Brain pericyte (primary cell): ENCODE measurements at places on chromosomes 4 and X.

DNA sequence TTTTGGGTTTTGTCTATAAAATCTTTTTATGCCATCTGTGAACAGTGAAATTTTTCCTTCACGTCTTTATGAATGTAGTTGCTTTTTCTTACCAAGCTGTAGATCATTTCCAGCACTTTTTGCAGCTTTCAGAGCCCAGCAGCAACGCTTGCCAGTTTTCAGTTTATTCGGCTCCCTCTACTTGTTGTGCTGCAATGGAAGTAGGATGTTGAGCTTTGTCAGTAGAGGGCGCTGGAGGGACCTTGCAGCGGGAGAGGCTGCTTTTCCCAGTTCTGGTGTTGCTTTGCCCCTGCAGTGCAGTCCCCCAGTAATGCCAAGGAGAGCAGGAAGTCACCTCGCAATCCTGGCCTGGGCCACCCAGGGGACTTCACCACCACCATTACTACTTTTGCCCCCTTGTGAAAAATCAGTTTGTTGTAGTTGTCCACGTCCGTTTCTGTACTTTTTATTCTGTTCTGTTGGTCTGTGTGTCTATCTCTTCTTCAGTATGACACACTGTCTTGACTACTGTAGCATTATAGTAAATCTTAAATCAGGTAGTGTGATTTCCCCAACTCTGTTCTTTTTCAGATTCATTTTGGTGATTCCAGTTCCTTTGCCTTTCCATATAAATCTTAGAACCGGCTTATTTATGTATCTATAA, 21.8 kb downstream of the CMC4 start:
- DNase-seq = no peak

DNA sequence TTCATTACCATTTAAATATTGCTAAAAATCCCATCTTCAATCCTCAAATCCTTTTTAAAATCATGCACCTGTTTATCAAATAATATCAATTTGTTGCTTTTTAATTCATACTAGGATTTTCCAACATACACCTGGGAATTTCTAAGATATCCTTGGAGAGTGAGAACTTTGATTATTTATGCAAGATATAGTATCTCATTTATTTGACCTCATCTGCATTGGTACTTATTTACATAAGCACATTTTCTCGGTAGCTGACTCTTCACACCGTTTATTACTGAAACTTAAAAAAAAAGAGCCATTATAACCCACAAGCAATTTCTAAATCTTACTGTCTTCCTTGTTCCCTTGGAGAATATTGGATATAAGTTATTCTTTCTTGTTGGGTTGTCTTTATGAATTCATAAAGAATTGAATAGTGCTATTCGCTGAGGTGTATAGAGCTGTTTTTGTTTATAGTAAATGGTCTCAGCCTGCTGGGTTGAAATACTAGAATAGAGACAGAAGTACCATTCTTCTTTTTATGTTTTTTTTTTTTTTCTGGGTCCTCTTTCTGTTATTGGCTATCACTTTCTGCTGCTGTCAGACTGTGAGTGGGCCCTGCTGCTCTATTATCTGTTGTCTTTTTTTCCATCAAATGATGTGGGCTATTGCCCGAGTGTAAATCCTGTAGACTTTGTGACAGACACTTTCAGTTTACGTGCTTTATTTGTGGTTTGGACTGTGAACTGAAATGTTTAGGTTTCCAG, 2.9 kb downstream of the UGT8 start:
- no peak for DNase-seq

- DNase-seq = no peak
These were observed 6.4 kb upstream of the PTTG2 start for GRCh38 chr4:37953620-37954293.

- no peak for DNase-seq
These were observed 1.3 kb downstream of the TMEM164 start for GRCh38 chrX:110004215-110004614.

DNA sequence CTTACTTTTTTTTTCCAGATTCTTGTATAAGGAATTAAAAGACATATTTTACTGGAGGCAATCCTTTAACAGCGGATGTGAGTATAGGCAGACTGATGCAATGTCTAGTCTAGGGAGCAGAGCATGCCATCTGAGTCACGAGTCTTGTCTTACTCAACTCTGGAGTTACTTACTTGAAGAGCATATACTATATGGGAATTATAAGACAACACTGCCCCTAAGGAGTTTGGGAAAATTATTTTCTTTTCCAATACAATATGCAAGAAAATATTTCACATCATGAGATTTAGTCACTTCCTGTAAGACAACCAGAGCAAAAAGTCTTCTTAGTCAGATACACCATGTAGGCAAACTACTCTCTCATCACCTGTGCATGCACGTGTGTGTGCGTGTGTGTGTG, 537.3 kb upstream of the FTHL17 start:
- DNase-seq = no peak

DNA sequence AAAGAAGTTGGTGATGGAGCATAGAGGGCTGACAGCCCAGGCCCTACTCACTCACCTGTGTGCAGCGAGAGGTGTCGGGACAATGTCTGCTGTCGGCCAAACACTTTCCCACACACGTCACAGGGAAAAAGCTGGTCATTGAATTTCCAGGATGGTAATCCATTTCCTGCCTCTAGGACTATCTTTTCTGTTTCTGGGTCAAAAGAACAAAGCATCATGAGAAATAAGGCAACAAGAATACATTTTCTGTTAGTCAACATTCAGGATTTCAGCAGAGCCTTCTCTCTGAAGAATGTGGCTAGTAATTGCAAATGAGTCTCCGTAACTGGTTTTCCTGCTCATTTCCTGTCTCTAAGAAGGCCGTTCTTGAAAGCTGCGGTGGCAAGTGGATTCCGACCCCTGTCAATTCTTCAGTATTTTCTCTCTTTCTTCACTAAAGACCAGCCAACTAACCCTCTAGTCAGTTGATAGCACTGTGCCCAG, 99.4 kb downstream of the C4orf51 start:
- DNase-seq = no peak

- DNase-seq = no peak
These were observed 2.5 kb upstream of the EFNB1 start for GRCh38 chrX:68826113-68826980.
